ENCODE measurements at places on chromosomes 5 and 9. TPM values are rescaled to one million over a fixed set of nuclear protein-coding genes. Genes with fewer than 3 reads are reported as not detected.

C5orf46 gene
- total RNA-seq = not detected

WDR41 gene
- total RNA-seq = 53.1 TPM

SGCD gene
- 0.04 TPM for total RNA-seq

TMEM232 gene
- 0.67 TPM for total RNA-seq

COL23A1 gene
- total RNA-seq = 18.0 TPM

PCDHA11 gene
- total RNA-seq = 10.2 TPM

PCDHA2 gene
- not detected for total RNA-seq

P4HA2 gene
- total RNA-seq = 5.4 TPM

DNA sequence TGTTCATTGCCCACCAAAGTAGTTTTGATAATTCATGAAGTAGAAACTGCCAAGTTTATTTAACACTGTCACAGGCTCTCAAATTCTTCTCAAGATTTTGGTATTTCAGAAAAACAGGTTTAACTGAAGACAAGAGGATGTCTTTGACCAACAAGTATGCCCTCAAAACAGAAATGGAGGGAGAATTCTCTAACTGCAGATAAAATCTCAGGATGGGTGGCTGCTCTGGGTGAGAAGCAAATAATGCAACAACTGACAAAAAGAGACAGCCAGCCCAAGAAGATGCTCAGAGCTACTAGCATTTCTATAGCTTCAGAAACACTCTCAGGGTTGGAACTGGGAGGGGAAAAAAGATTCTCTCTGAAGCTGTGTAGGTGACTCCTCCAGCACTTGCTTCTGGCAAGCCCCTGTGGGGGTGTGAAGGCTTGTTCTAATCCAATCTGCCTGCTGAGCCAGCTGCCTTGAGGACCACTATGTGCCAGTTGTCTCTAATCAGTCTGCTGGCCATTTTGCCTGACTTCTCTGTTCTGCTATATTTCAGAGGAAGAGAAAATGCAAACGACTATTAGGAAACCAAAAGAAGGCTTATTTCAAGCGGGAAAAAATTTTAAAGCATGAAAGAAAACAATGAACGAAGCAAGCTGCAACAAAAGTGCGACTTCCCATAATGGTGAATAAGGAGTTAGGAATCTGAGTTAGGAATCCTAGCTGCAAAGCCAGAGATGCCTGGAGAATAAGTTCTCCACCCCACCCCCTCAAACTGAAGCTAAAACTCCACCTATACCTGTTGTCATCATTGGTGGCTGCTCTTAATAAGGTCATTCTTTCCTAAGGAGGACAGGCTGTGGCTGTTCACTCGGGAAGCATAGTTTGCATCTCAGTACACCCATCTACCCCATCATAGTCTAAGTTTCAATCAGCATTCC is 147.5 kb downstream of the GNAQ start:
- peak; percentile 4 for DNase-seq

DNA sequence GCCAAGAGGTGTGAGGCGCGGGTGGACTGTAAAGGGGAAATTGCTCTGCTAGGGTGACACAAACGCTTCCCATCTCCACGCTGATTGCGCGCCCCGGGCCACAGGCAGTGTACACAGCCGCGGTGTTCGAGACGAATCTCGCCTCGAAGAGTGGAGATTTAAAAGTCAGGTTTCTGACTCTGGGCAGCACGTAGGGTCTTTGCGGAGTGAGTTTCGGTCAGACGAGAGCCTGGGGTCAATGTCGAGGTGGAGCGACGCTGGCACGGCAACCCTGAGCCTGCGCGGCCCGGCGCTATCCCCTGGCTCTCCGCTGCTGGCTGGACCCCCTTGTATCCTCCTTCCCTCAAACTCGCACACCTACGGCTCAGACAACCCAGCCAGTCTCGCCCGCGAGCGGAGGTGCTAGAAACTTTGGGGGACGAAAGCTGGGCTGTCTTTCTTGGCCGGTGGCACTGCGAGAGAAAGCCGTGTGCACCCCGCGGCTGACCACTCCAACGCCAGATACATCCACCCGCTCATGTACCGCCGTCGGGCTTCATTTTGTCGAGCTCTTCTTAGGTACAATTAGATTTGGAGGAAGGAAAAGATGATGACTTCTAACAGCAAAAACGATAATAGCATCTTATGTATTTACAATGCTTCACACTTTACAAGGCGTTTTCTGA is 5.4 kb upstream of the FOXB2 start:
- DNase-seq = peak; percentile 79

GRCh38 chr5:179284751-179285631 is 60.3 kb downstream of the ADAMTS2 start:
- DNase-seq = no peak

- no peak for DNase-seq
These were observed 446.4 kb upstream of the SEMA6A start for GRCh38 chr5:117020999-117021398.

- DNase-seq = no peak
These were observed 302.9 kb upstream of the PAPPA start for GRCh38 chr9:115850548-115851304.

- DNase-seq = no peak
These were observed 153.3 kb downstream of the ST8SIA4 start for GRCh38 chr5:100749771-100750284.

- DNase-seq = no peak
These were observed 204.9 kb upstream of the TRPM3 start for GRCh38 chr9:71326360-71326759.

- DNase-seq = no peak
These were observed 213.7 kb downstream of the FSTL4 start for GRCh38 chr5:133398646-133399101.

GRCh38 chr5:55344392-55344992 is 36.7 kb downstream of the MTREX start:
- DNase-seq = peak; percentile 20

DNA sequence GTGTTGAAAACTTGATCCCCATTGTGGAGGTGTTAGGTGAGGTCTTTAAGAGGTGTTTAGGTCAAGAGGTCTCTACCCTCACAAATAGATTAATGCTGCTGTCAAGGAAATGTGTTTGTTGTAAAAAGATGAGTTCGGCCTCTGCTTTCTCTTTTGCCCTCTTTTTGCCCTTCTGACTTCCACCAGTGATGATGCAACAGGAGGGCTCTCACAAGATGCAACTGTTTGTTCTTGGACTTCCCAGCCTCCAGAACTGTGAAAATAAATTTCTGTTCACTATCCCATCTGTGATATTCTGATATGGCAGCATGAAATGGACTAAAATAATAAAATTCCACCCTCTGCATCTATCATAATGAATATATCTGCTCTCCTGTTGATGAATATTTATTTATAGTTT is 650.0 kb upstream of the ZNF608 start:
- no peak for DNase-seq

DNA sequence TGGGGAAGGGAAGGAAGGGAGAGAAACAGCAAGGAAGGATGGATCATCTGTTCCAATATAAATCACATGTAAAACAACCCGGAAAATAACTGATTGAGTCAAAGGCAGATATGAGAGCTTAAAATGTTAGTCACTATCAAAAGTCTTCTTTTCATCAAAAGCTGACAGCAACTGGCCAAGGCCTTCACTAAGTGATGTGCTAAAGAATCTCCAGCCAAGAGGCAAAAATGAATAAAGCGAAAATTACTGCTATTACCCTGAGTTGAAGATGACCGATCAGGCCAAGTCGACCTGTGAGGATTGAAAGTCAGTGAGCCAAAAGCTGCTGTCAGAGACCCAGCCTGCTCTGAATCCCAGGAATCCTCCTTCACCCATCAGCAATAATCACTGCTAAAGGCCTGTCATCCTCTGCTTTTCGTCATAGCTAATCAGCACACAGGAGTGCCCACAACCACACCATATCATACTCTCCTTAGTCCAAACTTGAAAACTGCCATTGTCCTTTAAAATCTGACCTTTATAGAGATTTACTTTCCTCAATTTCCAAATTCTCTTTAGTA is 736.9 kb downstream of the TLE1 start:
- no peak for DNase-seq

- peak; percentile 26 for DNase-seq
These were observed 36.8 kb upstream of the NFIB start for GRCh38 chr9:14350754-14351153.

DNA sequence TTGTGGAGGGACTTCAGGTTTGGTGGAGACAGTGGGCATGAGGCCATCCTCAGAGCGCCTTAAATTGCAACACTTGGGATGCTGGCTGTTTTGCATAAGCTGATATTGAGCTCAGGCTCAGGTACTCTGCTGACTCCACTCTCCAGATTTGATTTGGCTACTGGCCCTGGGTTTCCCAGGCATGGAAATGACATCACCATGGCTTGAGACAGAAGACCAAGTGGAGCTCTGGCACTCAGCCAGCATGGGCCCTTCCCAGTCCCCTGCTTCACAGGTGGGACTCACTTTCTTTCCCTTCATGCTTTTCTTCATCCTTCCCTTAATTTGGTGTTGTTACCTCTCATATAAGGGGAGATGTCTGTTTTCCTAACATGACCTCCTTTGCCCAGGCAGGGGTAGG is 72.0 kb upstream of the IL12B start:
- DNase-seq = no peak

DNA sequence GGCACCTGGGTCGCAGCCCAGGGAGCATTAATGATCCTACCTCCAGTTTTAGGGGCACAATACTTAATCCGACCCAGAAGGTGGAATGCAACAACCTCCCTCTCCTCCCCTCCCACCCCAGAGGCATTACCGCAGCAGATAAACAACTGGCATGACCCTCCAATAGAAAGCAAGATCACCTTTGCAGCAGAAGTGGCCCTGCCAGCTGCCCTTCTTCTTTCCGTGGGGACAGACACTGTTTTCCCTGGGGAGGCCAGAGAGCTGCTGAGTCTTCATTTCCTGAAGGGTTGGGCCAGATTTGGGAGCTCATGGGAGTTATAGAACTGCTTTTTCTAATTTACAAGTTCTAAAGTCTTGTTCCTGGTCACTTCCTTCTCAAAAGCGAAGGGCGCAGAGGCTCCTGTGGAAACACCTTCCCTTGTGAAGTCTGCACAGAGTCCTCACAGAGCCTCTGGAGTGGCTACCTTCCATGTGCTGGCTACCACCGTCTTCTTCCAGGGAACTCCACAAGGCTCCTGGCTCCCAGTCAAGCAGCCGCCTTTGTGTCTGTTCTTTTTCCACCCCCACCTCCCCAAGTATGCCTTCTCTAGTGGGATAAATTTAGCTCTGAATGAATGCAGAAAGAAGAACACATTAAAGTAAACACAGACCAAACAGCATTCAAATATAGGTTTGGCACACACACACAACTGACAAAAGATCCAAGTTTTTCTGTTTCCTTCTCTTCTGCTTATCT is 8.0 kb upstream of the PALM2AKAP2 start:
- DNase-seq = no peak

- DNase-seq = no peak
These were observed 65.5 kb downstream of the SYK start for GRCh38 chr9:90867101-90867500.

DNA sequence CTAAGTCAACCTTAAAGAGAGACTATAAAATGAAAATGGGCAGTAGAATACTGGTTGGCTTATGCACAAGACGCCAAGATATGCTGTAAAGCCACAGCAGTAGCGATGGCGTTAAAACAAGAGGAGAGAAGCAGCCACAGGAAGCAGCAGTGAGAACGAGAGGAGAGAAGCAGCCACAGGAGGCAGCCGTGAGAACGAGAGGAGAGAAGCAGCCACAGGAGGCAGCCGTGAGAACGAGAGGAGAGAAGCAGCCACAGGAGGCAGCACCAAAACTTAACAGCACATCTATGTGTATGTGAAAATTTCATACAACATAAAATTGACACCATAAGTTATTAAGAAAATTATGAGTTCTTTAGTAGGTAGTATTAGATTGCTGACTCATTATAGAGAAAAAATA is 2318.6 kb upstream of the ACO1 start:
- no peak for DNase-seq

Measured in H7 (cell line).